ENCODE measurements at places on chromosomes 12 and 14.

- no peak for DNase-seq
Measured at GRCh38 chr12:76023069-76023690, 8.4 kb downstream of the PHLDA1 start.

GRCh38 chr12:54306925-54307741, 6.3 kb upstream of the NFE2 start:
- DNase-seq, result no peak

GRCh38 chr12:15796493-15797141, 7.4 kb upstream of the EPS8 start:
- DNase-seq, result no peak

- DNase-seq, result no peak
Measured at GRCh38 chr12:106446419-106447092, 89.0 kb downstream of the POLR3B start.

DNA sequence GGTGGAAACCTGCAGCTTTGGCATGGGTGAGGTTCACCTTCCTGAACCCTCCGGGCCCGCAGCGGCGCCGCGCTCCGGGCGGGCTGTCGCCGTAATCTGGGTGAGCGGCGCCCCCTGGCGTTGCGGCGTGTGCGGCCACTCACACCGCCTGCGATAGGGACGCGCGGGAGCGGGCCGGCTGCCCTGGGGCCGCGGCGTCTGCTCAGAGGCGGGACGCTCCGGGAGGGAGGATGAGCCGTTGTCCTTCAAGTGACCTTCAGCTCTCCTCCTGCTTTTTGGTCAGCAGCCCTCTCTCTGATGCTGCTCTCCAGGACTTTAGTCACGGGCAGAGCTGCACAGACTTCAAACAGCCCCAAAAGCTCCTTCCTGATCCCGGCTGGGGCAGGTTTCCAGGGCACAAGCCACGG, 211.7 kb upstream of the FKBP4 start:
- no peak for DNase-seq

DNA sequence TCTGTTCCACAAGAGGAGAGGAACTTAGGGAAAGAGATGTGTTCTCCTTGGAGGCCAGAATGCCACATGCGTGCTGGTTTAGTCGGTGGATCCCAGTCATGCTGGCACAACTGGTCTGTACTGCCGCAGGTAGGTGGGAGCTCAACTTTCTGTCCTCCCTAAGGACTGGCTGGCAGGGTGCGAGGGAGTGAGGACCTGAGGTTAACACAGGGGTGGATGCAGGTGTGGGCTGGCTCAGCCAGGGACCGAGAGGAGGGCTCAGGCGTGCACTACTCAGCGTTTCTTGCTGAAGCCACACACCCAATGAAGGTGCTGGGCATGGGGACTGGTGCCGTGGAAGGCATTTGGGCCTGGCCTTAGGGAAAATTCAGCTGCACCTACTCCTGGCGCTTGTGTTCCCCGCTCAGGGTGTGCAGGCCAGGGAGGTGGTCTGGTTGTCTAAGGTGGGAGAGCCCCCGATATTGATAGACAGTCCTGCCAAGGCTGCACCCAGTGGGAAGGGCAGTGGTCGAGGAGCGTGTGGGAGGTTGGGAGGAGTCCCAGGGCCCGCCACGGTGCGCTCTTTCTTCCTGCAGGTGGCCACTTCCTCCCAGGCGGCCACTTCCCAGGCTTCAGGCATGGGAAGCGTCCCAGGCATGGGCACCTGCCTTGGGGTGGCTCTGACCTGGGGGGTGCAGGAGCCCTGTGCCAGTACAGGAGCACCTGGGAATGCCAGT, 138.4 kb downstream of the ADGRD1 start:
- no peak for DNase-seq

DNA sequence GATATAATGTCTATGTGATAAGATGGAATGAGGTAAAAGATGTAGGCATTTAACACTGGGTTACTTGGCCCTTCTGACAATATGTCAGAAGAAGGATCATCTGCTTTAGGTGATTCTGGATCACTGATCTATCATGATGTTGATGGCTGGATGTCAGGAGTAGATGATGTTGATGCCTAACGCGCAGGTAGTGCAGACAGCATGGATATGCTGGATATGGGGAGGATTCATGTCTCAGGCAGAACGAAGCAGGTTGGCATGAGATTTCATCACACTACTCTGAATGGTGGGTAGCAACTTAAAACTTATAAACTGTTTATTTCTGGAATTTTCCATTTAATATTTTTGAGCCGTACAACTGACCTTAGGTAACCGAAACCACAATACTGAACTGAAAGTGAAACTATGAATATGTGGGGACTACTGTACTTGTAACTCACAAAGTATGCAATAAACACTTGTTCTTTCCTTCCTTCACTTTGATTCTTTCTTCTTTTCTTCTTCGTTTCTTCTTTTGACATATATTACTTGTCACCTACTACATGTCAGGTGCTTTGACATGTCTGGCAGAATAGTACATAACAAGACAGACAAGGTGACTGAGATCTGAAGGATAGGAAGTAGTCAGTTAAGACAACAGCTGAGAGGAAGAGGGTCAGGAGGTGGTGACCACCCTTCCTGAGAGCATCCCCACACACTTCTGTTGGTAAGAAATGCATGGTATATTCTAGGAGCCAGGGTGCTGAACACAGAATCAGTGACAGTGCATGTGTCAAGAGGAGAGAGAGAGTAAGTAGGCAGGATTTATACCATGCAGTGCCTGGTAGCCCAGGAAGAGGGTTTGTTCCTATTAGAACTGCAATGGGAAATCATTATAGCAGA, 238.8 kb downstream of the PPFIA2 start:
- no peak for DNase-seq

- no peak for DNase-seq
Measured at GRCh38 chr12:7021956-7022355, 3.7 kb upstream of the LPCAT3 start.

- no peak for DNase-seq
Measured at GRCh38 chr14:25884657-25885056, 713.2 kb downstream of the NOVA1 start.

DNA sequence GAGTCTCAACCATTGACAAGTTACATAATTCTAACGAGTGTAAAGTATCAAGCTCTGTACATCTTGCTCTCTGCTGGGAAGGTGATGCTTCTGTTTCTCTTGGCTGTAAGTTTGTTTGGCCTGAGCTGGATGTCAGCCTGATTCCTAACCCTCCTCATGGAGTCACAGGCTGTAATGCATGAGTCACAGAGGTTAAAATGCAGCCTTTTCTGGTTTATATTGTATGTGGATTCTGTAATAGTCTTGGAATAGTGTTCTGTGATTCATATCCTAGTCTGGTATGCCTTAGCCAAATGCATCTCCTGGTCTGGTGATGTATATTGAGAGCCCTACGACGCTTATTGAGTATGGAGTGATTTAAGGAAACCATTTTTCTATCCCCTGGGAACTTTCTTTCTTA, 104.5 kb upstream of the FRMD6 start:
- no peak for DNase-seq

- DNase-seq, result no peak
Measured at GRCh38 chr12:100229036-100229635, 28.5 kb downstream of the ACTR6 start.

DNA sequence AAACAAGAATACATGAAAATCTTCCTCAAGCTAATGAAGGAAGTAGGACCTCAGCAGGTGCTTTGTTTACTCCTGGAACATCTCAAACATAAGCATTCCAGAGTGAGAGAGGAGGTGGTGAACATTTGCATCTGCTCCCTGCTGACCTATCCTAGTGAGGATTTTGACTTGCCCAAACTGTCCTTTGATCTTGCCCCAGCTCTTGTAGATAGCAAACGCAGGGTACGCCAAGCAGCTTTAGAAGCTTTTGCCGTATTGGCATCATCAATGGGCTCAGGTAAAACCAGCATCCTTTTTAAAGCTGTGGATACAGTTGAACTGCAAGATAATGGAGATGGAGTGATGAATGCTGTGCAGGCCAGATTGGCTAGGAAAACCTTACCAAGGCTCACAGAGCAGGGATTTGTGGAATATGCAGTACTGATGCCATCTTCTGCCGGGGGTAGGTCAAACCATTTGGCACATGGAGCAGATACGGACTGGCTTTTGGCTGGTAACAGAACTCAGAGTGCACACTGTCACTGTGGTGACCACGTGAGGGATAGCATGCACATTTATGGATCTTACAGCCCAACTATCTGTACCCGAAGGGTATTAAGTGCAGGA, 1.9 kb downstream of the TOGARAM1 start:
- DNase-seq, result no peak

GRCh38 chr14:38389681-38390080, 133.8 kb upstream of the CLEC14A start:
- no peak for DNase-seq

GRCh38 chr12:3646561-3647241, 106.2 kb downstream of the CRACR2A start:
- no peak for DNase-seq
